ENCODE measurements at places on chromosomes 5 and 9.

DNA sequence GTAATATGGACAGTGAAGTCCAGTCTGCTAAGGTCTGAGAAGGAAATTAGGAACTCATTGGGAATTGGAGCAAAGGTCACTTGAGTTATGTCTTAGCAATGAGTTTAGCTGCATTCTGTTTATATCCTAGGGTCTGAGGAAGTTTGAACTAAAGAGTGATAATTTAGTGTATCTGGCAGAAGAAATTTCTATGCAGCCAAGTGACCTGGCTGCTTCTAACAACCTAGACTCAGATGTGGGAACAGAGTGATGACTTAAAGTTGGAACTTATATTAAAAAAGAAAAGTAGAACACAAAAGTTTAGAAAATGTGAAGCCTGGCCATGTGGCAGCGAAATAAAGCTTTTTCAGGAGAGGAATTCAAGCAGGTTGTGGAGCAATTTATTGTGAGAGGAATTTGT is 106.2 kb downstream of the PRDM9 start:
- DNase-seq = no peak

GRCh38 chr5:84301535-84301934 is 83.1 kb downstream of the EDIL3 start:
- DNase-seq = no peak

DNA sequence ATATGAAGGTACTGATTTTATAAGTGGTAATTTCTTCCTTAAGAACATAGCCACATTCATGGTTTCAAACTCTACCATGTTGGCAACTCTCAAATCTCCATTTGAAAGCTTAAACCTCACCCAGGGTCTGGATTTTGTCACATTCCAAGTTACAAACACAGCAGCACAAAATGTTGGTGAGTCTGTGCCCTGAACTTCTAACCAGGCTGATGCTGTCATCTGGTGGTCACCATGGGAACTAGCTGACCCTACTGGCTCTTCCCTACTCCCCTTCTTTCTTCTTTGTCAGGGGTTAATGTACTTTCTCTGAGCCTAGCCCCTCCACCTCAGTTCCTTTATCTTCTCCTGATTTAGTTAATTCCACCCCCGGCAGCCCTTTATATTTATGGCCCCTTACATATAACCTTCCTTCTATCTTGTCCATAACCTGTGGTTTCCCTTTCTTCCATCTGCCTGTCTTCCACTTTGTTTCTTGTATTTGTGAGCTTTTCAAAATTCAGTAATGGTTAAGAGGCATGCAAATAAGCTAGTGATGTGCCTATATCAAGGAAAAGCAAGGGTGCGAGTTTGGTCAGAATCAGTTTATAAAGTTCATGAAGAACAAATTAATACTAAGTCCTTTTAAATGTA is 35.9 kb downstream of the TGFBR1 start:
- peak; percentile 49 for DNase-seq

- peak; percentile 56 for DNase-seq
These were observed 35.6 kb downstream of the DAB2IP start for GRCh38 chr9:121686930-121687541.

DNA sequence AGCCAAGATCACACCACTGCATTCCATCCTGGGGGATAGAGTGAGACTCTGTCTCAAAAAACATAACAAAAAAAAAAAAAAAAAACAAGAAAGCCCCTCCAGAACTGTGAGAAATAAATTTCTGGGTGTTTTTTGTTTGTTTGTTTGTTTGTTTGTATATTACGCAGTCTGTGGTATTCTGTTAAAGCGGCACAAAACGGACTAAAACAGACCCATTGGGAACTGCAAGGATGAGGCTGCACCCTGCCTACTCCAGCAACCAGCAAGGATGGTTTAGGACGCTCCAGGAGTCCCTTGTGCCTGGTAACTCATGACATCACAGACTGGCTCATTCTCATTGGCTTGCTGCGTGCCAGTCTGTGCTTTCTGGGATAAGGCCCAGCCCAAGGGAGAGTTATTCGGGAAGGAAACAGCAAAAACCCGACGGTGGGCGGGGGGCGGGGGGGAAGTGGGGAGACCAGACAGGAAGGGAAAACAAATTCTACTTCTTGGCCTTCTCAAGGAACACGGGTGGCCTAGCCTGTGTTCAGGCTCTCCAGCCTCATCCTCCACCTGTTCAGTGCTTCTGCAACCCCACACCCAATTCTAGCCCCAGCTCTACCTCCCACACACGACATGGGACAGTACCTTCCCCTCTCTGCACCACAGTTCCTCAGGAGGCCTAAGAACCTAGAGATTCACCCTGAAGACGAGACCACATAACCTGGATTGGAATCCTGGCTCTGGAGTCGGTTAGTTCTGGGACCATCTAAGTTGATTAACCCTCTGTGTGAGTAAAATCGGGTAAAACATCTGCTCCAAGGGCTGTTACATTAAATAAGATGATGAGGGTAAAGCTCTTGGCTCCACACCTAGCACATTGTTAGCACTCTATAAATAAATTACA is 2.8 kb downstream of the CD74 start:
- peak; percentile 46 for DNase-seq

DNA sequence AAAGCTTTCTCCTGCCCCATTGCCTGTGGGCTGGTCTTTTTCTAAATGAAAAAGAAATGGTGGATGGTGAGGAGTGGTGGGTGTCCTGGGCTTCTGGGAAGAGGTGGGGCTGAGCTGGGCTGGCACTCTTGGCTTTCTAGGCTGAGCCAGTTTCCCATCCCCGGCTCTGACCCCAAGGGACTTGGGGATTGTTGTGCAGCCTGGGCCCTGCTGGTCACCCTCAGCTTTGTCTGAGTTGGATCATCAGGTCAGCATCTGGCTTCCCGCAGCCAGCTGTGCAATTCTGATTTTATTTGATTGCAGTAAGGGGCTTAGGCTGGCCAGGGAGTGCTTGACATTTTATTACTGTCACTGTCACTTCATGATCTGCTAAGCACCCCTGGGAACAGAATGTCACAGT is 25.3 kb downstream of the GLRA1 start:
- no peak for DNase-seq

DNA sequence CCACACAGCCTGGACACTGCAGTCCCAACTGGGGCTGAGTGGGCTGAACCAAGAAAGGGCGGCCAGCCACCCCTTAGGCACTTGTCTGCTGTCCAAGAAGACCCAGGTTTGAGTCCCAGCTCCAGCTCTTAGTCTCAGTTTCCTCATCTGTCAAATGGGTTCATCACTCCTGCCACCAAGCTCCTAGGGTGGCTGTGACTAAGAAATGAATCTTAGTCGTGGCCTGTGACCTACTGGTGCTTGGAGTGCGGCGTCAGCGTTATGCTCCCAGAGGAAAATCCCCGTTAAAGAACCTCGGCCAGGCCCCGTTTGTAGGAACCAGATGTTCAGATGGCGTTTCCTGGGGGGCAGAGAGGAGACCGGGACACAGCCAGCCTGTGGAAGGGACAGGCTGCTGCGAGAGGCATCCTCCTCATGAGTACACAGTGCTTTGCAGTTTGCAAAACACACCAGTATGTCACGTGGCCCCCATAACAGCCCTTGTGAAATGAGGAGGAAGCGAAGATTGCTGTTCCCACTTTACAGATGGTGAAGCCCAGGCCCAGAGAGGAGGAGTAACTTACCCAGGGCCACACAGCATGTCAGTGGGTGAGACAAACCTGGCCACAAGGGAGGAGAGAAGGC is 3.3 kb downstream of the FIBCD1 start:
- no peak for DNase-seq

GRCh38 chr5:82794876-82795275 is 282.3 kb downstream of the TMEM167A start:
- no peak for DNase-seq

DNA sequence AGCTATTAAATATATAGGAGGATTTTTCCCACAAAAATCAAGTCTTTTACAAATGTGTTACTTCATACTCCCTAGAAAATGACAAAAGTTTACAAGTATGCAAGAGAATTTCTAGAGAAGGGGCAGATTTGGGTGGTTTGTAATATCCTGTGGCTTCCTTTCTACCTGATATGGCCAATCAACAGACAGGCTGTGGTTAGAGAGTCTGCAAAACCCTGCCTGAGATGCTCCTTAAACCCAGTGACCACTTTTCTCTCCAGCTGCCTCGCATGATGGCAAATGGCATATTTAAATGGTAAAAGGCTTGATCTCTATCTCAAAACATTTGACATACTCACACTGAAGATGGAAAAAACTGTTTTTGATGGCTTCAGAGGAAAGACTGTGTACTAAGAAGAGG is 550.1 kb upstream of the ZNF462 start:
- DNase-seq = no peak

DNA sequence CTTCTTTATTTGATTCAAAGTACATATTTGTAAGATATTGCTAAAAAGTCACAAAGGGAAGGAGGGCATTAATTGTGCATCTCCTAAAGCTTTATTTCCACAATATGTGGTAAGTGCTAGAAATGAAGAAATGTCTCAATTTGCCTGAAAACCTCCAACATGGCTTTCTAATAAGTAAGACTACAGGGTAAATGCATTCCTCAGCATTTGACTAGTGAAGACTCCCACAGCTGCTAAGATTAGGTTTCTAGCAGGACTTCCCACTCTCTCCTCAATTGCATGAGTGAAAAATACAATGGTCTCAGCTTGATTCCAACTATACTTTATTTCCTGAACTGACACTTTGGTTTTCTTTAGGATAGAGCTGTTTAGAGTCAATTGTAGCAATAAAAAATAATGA is 162.1 kb downstream of the ELAVL2 start:
- DNase-seq = no peak

DNA sequence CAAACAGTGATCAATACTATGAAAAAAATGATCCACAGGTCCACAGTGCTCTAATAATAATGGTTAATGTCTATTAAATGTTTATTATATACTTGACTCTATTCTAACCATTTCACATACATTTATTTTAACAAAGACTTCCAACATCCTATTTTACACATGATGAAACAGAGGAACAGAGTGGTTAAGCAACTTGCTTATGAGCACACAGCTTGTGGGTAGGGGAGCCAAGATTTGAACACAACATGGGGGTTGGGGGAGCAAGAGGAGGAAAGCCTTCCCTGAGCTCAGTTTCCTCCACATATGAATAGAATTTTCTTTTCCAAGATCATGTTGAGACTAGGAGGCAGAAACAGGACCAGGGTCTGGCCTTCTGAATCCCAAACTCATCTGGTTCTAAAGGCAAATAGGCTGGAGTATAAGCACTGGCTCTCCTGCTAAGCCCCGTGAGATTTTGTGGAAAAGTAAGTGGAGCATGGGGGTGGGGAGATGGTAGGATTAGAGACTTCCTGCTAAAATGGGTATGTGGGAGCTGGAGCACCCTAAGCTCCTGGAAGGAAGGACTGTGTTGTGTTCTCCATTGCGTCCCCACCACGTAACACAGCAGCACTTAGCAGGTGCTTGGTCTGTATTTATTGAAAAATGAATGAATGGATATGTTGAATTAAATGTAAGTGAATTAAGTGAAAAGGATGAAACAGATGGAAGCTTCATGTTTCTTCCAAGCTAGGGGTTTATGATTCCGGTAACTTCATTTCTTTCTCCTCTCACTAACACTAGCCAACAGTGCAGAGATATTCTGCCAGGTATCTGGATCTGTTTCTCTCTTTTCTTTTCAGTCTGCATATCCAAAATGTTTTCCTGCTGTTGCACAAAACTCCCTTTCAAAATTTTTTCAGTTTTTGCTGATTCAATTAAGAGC is 26.9 kb upstream of the GALNT10 start:
- DNase-seq = no peak

- no peak for DNase-seq
These were observed 51.9 kb downstream of the NEK6 start for GRCh38 chr9:124309667-124310084.

DNA sequence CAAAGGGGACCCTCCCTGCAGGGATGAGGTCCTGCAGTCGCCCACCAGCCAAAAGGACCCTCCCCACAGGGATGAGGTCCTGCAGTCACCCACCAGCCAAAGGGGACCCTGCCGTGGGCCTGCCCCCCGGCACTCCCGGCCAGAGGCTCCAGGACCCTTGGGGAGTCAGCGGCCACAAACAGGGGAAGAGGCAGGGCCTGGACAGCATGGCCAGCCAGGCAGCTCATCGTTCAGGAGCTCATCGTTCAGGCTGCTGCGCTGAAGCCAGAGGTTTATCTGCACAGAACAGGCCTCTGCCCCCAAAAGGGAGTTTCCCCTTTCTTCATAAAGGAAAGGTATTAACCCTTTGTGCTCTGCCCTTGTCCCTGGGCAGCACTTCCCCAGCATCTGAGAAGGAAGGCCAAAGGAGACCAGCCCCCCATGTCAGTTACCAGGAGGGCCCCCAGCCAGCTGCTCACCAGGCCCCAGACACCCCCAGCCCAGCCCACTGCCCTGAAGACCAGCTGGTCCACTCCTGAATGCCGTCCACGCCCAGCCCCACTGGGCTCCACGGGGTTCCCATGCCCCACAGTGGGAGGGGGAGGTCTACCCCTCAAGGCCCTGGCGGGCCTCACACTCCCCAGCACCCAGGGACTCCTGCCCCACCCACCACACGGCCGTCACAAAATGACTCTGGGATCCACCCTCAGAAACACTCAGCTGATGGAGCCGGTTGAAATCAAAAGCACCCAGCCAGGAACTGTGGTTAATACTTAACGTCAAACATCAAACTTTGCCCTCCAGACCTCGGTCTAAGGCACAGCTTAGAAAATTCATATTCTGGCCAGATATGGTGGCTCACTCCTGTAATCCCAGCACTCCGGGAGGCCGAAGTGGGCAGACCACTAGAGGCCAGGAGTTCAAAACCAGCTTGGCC is 6.3 kb downstream of the SLC12A7 start:
- DNase-seq = peak; percentile 57

GRCh38 chr5:6261668-6262067 is 116.7 kb downstream of the MED10 start:
- no peak for DNase-seq

DNA sequence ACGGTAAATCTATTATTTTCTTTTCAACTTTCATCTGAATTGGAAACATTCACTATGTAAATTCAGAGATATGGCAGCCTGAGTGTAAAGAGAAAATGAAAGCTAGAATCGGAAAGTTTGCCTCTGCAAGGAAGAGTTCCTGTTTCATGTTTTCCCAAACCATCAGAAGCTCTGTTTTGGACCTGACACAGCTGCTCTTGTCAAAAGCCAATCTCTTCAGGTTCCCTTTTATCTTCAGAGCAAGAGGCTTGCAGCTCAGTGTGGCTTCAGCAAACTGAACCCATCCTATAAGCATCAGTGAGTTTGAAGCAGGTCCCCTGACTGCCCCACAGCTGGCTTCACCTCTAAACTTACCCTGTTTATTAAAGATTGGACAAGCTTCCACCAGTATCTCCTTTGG is 1099.7 kb downstream of the DTWD2 start:
- no peak for DNase-seq
